NCI-H2081 treated with DMSO at 0.1 percent for 48 hours (cell line): ENCODE measurements at places on chromosomes 11 and 22.

DNA sequence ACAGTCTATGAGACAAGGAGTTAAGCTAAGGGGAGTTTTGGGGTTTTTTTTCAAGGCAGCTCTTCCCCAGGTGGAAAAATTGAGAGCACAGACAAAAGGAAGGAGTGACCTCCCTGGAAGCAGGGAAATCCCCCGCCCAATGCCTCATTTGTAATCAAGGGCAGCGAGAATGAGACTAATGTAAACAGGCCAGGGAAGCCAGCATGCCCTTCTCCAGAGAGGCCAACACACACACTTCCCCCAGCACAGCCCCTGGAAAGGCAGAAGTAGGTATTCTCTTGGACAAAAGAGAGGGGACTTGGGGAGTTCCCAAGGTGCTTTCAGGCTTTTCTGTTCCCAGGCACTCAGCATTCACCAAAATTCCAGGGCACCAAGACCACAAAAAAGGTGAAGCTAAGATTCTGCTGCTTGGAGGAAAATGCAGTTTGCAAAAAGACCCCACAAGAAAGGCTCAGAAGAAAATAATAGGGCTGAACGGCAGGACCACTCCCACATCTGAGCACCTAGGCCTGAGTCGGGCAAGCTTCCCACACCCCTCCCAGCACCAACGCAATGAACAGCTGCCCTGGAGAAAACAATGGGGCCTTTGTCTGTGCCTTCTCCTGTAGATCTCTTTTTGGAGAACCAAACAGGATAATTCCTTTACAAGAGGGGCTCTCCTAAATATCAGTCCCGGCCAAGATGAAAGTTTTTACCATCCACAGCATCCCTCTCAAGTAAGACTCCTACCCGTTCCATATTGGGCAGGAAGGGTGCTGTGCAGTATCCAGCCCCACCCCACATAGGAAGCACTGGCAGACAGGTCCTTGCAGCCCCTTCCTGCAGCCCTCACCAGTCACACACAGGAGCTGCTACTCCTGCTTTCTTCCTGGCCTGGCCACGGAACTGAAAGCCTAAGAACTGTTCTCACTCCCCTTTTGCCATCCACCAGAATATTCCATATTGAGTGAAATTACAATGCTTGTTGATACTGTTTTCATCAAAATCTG, 70.7 kb upstream of the AKIP1 start:
- DNase-seq: no peak

DNA sequence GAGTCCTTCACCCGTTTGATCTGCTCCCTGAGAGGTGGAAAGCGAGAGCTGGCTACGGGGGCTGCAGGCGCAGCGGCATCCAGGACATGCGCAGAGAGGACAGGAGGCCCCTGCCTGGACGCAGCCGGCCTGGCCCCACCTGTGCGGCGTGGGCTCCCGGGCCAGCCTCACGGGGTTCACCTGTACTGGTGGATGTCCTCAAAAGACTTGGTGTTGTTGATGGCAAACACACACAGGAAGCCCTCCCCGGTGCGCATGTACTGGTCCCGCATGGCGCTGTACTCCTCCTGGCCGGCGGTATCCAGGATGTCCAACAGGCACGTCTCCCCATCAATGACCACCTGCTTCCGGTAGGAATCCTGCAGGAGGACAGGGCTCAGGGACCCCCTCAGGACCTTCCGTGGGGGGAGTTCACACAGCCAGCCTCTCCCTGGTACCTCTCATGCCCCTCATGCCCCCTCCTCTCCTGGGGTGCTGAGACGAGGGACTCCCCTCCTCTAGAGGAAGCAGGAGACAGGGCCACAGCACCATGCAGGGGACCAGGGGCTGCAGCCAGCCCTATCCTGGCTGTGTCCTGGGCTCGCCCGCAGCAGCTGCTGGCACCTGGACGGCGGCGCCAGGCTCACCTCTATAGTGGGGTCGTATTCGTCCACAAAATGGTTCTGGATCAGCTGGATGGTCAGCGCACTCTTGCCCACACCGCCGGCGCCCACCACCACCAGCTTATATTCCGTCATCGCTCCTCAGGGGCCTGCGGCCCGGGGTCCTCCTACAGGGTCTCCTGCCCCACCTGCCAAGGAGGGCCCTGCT, 1.6 kb downstream of the HRAS start:
- no peak for DNase-seq

GRCh38 chr11:108618529-108618928, 25.0 kb upstream of the EXPH5 start:
- no peak for DNase-seq

- DNase-seq: no peak
These were observed 10.0 kb downstream of the SLC37A2 start for GRCh38 chr11:125072961-125073590.

DNA sequence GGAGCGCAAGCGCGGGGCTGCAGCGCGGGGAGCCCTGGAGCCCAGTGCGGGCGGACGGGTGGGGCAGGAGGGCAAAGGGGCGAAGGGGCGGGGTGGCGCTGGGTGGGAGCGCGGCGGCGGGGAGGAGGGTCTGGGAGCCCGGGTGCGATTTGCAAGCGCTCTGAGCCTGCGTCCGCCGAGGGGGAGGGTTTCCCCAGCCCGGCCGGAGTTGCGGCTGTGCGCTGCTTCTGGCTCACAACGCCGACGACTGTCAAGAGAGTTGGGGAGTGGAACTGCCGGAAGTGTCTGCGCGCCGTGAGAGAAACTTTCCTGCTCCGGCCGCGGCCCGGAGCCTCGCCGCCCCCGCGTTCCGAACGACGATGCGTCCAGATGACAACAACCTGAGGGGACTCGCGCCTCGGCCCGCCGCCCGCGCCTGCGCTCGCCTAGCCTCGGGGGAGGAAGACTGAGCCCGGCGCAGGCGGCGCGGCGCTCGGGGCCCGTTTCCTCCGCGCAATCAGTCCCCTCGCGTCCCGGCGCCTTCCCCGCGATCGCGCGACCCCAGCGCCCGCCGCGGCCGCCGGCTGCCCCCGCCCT, at the start of gene ARHGAP42:
TSS of gene ARHGAP42 (plus strand) at position 235 of the 576 bp plus-strand sequence. CDS start 391 bp downstream, outside the sequence.
- no peak for DNase-seq

- DNase-seq: no peak
These were observed 568 bp upstream of the BIK start for GRCh38 chr22:43109921-43110443.

- no peak for DNase-seq
These were observed 4.0 kb downstream of the TRIM6 start for GRCh38 chr11:5600374-5600851.

GRCh38 chr22:49607821-49608220, 219.9 kb downstream of the BRD1 start:
- no peak for DNase-seq

- no peak for DNase-seq
These were observed 5.9 kb upstream of the GRAMD4 start for GRCh38 chr22:46614025-46614931.

DNA sequence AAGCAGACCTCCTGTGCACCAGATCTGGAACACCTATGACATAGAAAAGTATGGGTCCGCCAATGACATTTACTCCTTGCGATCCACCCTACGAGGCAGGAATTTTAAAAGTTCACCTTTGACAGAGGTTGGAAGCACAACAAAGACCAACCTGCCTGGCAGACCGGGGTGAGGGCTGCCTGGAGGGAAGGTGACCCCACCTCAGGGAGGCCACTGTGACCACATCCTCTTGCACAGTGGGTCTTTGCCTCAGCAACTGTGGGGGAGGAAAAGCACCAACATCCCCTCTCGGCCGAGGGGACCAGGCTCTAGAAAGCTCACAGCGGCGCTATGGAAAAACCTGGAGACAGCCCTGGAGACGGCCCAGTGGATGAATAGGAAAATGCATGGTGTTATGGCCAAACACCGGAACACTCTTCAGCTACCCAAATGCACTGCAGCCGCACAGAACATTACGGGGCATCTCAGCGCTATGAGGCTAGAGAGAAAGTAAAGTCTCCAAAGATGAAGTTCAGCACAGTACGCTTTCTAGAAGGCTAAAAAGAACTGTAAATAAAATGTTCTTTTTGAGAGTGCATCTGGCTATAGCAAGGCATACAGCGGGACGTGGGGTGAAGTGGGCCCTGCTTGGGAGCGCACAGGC, 1.8 kb upstream of the SHISAL1 start:
- no peak for DNase-seq

DNA sequence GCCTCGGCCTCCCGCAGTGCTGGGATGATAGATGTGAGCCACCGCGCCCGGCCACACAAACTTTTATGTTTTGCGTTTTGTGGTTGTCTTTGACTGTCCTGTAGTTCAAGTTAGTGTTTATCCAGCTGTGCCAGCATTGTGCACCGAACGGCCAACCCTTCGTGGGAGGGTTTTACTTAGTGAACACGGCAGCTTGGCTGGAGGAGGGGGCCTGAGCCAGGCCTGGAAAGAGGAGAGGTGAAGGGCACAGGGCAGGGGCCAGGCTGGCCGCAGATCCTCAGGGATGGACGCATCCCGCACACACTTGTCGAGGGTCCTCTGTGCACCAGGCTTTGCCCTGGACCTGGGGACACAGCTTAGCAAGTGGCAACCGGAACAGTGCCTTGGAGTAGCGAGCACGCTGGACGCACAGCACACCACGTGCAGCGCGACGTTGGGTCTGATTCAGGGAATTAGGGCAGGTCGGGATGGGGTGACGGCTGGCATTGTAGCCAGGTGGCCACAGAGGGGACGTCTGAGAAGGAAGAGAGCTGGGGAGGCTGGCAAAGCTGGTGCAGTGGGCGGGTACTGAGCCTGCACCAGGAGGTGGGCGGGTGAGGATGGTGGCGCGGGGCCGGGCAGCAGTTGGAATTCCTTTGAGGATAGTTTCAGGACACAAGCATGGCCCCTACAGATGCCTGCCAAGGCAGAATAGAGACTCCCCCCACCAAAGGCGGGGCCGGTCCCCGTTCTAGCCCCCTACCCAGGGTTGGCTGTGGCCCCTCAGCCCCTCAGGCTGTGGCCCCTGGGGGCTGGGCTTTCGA, 13.4 kb downstream of the EPS8L2 start:
- no peak for DNase-seq

DNA sequence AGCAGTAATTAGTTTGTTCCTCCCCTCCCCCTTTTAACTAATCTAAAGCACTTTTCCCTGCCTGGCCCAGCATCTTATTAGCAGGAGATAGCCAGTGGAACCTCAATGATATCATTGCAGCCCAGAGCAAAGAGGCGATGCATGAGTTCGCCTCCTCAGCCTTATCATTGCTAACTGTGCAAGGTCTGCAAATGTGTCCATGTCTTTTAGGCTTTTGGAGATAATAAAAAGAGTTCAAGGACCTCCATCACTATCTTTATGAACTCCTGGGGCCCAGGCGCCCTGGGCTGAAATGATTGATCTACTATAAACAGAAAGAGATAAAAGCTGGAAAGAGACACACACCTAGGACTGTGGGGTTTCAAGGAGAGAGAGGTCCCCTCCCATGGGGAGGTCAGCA, 124.2 kb upstream of the TBCEL start:
- no peak for DNase-seq

DNA sequence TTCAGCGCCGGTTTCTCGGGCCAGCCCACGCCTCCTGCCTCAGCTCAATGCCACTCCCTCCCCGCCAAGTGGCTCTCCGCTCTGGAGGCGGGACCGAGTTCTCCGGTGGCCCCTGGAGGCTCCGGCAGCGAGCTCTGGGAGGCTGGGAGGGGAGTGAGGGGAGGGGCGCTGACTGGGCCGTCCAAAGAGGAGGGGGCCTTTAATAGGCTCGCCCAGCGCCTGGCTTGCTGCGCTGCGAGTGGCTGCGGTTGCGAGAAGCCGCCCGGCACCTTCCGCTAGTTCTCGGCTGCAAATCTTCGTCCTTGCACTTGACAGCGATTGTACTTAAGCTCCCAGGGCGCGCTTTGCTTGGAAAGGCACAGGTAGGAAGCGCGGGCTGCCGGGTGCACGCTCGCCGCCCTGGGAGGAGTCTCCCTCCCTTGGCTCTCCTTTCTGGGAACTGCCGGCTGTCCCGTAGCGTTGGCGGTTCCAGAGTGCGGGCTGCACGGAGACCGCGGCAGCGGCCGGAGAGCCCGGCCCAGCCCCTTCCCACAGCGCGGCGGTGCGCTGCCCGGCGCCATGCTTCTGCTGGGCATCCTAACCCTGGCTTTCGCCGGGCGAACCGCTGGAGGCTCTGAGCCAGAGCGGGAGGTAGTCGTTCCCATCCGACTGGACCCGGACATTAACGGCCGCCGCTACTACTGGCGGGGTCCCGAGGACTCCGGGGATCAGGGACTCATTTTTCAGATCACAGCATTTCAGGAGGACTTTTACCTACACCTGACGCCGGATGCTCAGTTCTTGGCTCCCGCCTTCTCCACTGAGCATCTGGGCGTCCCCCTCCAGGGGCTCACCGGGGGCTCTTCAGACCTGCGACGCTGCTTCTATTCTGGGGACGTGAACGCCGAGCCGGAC, at the start of gene ADAMTS15:
TSS of gene ADAMTS15 (plus strand) at position 230 of the 894 bp plus-strand sequence. CDS start at position 559, 329 bp downstream.
- DNase-seq: no peak

DNA sequence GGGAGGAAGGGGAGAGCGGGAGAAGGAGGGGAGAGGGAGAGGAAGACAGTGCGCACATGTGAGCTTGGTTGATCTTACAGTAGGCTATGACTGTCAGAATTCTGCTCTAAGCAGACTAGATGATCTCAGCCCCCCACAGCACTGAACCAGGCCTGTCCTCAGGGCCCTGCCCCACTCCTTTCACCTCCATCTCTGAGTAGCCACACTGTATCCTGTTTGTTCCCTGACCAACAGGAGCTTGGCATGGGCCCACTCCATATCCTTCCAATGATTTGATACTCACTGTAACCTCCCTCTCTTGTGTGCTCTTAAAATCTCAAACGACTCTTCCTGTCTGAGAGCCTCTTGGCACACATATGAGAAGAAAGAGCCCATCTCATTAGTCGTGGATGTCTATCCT, 86.1 kb upstream of the PARVA start:
- DNase-seq: no peak

DNA sequence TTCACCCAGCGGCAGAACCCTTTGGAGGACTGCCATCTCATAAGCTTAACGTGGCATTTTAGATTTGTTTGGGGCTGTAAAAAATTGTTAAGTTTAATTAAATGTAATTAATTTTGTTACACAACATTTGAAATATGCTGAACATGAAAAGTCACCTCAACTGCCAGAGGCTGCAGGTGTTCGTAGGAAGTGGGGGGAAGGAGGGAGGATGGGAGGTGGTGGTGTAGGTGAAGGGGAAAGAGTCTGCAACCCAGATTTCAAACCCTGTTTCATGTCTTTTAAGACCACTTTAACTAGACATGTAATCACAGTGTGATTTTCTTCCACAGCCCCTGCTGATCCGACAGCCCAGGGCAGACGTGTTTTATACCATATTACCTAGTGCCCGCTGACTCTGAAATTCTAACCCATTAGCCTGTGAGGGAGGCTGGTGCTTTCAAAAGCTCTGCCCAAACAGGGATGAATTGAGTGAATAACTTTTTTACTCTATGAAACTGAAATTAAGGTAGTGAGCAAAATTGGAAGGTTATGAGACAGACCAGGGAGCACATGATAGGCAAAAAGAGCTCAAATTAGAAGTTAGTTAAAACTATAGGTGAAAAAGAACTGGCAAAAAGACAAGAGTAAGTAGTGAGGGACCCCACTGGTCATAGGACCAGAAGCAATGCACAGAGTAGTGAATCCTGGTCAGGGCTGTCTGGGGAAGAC, 279.8 kb downstream of the DDX10 start:
- no peak for DNase-seq

DNA sequence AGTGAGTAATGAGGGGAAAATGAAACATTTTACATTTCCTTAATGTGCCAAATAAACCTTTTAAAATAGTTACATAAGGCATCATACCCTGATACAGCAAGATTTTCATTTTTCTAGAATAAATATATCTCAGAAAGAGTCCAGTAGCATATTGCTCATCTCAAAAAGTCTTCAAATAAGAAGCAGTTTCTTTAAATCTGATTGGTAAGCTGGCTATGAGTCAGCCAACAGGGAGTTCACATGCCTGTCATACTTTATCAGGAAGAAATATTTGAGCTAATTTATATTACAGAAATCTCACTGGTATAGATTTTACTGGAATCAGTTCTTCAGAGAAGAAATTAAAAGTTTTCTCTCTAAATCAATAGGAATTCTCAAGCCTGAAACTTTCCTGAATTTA, 258.1 kb downstream of the C11orf87 start:
- no peak for DNase-seq

- DNase-seq: no peak
These were observed 23.9 kb upstream of the MICAL2 start for GRCh38 chr11:12086271-12087074.
